ENCODE measurements at places on chromosomes 11 and 22.

DNA sequence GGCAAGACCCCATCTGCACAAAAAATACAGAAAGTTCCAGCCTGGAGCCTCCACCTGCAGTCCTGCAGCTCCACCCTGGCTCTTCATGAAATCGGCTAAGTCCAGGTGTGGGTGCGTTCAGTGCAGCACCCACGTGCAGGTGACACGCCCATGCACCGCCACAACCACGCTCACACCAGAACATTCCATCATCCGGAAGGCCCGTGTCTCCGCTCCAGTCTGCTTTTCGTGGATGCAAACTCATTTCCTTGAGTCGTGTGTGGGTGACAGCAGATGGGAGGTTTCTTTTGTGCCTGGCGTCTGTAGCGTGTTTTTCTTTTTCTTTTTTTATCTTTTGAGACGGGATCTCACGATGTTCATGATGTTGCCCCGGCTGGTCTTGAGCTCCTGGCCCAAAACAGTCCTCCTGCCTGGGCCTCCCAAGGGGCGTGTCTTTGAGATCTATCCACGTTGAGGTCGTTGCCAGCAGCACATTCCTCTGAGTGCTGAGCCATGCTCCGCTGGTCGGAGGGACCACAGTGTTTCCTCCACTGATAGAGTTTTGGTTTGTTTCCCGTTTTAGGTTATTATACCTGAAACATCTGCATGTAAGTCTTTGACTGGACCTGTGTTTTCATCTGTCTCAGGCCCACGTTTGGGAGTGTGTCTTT lies 7.2 kb downstream of the PTDSS2 start:
- DNase-seq = peak; percentile 15

- no peak for DNase-seq
Observed at GRCh38 chr11:115566180-115566764, 62.1 kb upstream of the CADM1 start.

DNA sequence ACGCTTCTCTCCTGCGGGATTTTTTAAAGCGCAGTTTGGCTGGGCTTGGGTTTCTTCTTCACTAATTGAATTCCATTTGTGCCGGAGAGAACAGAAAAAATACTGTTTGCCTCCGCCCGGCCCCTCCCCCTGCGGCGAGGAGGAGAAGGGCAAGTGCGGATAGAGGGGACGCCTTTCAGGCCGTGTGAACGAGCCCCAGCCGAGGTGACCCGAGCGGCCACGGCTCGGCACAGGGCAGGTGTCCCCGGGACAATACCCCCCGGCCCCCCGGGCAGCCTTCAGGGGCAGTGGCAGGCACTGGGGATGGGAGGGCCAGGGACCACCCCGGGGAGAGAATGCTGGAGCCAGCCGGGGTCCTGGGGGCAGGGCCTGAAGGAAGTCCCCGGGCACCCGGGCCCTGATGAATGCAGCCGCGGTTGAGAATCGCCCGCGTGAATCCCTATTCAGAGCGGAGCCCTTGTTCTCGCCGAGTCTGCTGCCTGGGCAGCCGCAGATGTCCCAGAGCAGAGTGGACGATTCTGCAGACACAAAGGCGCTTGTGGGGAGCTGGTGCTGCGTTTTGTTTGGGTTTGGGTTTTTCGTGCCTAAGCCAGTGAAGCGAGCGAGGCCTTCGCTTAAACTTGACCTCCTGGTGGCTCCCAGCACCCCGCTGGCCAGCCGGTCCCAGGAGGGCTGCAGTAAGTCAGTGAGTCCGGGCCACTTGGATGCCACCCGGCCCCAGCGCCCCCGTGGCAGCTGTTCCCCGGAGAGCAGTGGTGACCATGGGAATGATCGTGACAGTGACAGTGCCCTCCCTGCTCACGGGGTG lies 96.0 kb downstream of the WNT7B start:
- no peak for DNase-seq

DNA sequence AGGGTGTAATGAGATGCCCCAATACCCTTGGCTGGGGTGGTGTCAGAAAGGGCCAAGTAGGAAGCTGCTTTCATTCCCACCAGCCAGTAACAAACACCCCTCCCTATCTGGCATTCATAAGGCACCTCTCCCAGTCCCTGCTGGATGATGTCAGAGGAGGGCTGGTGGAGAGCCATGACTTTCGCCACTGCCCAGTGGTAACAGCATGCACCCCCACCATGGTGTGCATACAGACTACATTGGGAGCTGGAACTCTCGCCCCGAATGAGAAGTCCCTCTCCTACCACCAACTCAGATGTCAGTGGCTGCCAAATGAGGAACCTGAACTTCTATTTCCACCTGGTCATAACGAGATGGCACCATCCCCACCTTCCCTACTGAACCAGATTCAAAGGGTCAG lies 73.3 kb downstream of the SGSM3 start:
- DNase-seq = no peak
